ENCODE measurements at places on chromosomes 2 and 18. TPM values are rescaled to one million over a fixed set of nuclear protein-coding genes. Genes with fewer than 3 reads are reported as not detected.

DNA sequence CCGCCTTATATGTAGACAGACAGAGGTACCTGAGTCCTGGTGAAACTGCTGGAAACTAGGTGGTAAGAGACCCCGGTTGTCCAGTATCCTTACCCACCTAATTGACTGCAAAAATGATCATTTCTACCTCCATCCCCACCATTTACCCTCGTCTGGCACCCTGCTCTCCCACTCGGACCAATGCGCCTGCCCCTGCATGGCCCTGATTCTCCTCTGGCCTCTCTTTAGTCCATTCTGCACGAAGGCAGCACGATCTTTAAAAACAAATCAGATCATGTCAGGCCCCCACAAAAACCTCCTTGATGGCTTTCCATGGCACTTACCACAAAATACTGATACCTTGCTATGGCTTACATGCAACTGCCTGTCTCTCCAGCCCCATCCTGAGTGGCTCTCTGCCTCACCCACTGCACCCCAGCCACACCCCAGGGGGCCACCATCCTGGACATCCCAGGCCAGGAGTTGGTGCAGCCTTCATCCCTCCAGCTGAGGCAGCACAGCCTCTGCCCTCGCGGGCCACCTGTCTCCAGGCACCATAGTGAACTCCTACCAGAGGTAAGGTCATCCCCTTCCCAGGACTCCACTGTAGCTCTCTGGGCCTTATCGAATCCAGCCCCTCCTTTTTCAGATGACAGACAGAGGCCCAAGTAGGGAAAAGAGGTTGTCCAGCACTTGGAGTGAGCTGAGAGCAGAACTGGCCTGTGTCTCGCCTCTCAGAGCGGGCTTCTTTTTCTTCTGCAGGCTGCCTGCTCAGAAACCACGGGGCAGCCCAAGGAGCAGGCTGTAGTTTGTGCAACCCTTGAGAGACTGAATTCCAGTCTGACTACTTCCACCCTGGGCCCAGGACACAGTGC lies 12.3 kb upstream of the CIB4 start:
- no peak for DNase-seq

DNA sequence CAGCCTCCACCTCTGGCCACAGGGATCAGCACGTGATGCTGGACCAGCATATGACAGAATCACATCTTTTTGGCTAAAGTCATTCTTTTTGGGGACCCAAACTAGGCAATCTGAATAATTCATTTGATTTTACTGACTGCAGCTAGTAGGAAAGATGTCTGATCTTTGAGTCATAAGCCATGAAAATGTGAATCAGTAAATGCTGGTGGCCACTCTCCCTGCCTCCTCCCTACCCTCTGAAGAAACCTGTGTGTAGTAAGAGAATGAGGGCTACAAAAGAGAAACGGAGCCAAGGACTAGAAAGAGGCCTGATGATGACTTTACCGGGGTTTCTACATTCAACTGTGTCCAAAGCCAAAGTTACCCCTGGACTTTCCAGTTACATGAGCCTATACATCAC lies 10.1 kb upstream of the LRPPRC start:
- peak; percentile 18 for DNase-seq

- no peak for DNase-seq
Observed at GRCh38 chr2:121663434-121663833, 14.2 kb upstream of the CLASP1 start.

POTEF gene
- not detected for total RNA-seq

GRCh38 chr2:86331384-86331783 lies 6.0 kb downstream of the REEP1 start:
- DNase-seq = no peak

UGT1A5 gene
- 0.26 TPM for total RNA-seq

DNA sequence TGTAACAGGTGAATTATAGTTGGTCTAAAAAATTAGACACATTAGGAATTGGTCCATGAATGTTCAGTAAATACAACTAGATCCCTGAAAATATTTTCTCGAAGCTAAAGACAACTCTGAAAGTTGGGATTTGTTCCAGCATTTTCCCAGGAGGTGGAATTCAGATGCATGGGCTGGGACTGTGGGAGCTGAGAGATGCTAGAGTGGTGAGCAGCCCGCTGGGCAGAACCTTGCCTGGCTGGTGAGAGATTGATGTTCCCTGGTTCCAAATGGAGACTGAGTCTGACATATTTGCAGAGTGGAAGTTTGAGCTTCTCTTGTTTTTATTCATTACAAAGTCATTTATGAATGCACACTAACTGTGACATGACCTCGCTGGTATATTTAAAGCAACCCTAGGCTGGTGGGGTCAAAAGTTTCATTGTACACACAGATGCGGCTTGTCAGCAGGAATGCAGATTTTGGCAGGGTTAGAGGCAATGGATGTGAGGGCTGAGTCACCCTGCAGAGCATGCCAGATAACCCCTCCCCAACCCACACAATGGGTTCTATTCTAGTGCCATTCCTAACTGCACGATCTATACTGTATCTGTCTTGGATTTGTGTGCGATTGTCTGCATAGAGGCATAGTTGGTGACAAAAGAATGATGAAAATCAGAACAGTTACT lies 23.5 kb upstream of the TMEM178A start:
- peak; percentile 78 for DNase-seq

VAMP8 gene
- 41.3 TPM for total RNA-seq

SP140 gene
- not detected for total RNA-seq

DNA sequence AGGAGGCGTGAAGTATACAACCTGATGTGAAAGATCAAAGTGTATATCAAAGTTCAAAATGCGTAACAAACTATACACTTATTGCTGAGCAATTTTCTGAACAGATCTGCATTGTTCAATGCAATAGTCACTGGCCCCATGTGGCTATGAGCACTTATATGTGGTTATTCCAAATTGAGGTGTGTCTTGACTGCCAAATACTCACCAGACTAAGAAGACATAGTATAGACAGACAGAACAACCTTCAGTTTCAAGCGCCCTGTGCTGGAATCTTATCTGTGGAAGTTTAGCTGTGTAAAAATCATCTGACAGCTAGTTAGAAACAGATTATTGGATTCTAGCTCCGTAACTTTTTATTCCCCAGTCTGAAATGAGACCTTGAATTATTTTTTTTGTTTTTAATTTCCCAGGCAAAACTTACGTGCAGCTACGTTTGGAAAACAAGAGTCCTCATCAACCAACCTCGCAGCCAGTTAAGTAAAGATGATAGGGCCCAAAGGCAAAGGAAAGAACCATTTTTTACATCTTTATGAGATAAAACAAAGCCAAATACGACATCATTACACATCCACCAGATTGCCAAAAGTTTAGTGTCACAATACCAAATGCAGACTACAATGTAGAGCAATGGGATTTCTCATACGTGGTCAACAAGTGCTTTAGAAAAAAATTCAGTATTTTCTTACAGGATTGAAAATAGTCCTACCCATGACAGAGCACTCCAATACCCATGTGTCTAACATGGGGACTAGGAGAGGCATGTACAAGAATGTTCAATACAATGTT lies 37.2 kb downstream of the MBOAT2 start:
- peak; percentile 8 for DNase-seq

DNA sequence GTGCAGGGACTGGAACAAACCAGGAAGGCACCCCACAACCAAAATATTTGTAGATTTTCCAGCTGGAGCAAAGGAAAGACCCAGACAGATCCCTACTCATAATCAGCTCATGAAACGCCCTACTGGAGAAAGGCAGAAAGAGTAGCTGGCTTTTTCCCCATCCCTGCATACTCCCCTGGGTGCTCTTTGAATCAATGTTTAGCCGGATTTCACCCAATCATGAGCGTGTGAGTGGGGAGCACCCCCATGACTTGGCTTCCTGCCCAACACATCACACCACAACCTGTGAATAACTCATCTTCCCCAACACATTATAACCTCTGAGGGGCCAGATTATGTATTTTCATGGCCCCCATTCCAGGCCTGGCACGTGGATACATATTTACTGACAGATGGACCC lies 35.1 kb upstream of the SLC14A1 start:
- no peak for DNase-seq

- peak; percentile 90 for DNase-seq
Observed at GRCh38 chr2:29165362-29166241, 50.4 kb downstream of the CLIP4 start.

DNA sequence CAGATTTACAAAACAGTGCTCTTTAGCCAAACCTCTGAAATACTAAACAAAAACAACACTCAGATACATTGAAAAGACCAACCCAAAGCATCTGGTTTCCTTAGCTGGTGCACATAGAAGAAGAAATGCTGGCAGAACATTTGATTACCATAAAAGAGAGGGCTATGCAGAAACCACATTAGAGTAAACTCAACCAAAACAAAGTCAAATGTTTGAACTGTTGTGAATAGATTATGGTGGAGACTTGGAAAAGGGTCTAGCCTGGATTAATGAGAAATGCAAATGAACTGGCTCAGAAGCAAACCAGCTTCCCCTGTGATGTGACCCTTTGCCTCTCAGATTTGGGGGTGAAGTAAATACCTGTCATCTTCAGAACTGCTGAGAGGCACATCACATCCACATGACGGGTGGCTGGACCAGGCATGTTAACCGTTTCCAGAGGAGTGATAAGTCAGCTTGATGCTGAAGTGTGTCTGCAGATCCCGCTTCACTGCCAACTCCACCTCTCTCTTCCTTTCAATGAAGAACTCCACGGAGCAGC lies 153.0 kb downstream of the NRP2 start:
- DNase-seq = no peak

GRCh38 chr2:172472446-172473033 lies 45.2 kb downstream of the ITGA6 start:
- DNase-seq = no peak

GRCh38 chr2:10078704-10079265 lies 1.4 kb downstream of the CYS1 start:
- no peak for DNase-seq

GRCh38 chr18:3872641-3873040 lies 422.7 kb downstream of the TGIF1 start:
- DNase-seq = no peak

- no peak for DNase-seq
Observed at GRCh38 chr18:58871514-58872420, 7.1 kb downstream of the ZNF532 start.

CRYBA2 gene
- total RNA-seq = not detected

AQP12A gene
- total RNA-seq = not detected

VSNL1 gene
- 0.64 TPM for total RNA-seq

GRCh38 chr2:23505984-23506380 lies 121.0 kb downstream of the KLHL29 start:
- peak; percentile 77 for DNase-seq

DNA sequence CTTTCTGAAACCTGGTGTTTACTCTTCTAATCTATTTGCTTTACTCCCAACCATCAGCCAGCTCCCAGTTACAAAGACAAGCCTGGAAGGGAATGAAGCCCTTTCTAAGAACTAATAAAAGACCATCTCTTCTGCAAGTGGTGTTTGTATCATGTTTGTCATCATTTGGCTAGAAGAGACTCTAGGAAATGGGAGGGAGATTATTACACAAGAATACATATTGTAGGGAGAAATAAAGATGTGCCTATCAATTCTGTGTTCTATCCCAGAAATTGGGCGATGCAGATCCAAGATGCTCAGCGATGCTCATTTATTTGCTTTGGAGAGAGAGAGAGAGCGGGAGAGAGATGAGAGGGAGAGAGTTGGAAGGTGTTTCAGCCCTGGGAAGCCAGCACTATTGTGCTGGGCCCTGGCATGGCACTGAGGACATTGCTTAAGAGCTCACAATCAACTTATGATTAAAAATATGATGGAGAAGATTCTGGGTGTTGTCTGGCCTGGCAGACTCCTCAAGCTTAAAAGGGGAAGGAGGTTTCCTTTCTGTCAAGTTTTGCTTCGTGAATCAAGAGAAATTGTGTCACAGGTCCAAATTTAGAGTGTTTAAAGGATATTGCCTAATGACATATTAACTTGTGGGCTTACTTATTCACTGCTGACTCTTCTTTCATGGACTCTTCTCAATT lies 41.8 kb upstream of the AFF3 start:
- DNase-seq = no peak

CABLES1 gene
- 0.13 TPM for total RNA-seq

DNA sequence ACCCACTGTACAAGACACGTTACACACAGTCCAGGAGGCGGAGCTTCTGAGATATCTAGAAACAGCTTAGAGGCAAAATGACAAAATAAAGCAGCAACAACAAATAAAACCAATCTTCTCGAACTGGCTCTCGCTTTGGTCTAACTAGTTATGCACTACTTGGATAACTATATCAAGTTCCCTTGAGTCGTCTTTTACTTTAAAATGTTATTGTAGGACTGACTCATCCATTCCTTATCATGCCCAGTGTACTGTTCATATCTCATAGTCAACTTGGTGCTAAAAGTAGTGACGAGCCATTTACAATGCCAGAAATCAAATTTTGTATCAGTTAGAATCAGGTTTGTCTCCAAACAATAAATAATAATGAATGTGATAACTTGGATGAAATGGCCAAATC lies 102.5 kb upstream of the SLC35G4 start:
- DNase-seq = no peak

DNA sequence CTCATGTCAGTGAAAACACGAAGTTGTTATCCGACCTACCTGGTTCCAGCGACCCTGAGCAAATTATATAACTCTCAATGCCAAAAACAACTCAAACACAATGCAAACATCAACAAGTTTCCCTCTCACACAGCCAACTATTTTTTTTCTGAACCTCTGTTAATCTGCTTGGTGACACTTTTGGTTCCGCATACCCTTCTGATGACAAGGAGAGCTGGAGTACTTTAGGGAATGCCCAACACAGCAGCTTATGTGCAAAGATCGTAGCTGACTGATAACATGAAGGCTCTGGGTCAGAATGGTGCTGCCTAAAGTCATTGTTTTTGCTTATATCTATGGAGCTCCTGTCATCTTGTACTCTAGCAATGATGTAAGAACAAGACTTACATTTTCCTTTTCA lies 72.7 kb upstream of the CCDC68 start:
- DNase-seq = peak; percentile 74

- no peak for DNase-seq
Observed at GRCh38 chr2:96869281-96869821, 529 bp downstream of the SEMA4C start.

GRCh38 chr2:102801098-102801718 lies 39.4 kb downstream of the TMEM182 start:
- DNase-seq = no peak

- peak; percentile 84 for DNase-seq
Observed at GRCh38 chr2:178910005-178910404, 102.8 kb upstream of the TTN start.

- peak; percentile 45 for DNase-seq
Observed at GRCh38 chr2:210477496-210477895, 937 bp upstream of the LANCL1 start.

GRCh38 chr2:234677758-234678538 lies 181.1 kb upstream of the ARL4C start:
- DNase-seq = peak; percentile 79

Data from bronchial epithelial cell (primary cell).